ENCODE measurements at places on chromosomes 7 and 10.

DNA sequence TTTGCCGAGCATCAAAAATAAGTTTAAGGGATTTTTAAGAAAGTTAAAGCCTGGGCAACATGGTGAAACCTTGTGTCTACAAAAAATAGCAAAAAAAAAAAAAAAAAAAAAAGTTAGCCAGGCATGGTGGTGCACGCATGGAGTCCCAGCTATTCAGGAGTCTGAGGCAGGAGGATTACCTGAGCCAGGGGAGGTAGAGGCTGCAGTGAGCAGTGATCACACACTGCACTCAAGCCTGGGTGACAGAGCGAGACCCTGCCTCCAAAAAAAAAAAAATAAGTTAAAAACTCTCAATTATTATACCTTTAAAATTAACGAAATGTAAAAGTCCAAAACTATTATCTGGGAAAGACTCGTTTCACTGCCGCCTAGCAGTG lies 35.0 kb upstream of the DAGLB start:
- DNase-seq = no peak

- no peak for DNase-seq
Observed at GRCh38 chr10:16789261-16789660, 28.0 kb downstream of the RSU1 start.

DNA sequence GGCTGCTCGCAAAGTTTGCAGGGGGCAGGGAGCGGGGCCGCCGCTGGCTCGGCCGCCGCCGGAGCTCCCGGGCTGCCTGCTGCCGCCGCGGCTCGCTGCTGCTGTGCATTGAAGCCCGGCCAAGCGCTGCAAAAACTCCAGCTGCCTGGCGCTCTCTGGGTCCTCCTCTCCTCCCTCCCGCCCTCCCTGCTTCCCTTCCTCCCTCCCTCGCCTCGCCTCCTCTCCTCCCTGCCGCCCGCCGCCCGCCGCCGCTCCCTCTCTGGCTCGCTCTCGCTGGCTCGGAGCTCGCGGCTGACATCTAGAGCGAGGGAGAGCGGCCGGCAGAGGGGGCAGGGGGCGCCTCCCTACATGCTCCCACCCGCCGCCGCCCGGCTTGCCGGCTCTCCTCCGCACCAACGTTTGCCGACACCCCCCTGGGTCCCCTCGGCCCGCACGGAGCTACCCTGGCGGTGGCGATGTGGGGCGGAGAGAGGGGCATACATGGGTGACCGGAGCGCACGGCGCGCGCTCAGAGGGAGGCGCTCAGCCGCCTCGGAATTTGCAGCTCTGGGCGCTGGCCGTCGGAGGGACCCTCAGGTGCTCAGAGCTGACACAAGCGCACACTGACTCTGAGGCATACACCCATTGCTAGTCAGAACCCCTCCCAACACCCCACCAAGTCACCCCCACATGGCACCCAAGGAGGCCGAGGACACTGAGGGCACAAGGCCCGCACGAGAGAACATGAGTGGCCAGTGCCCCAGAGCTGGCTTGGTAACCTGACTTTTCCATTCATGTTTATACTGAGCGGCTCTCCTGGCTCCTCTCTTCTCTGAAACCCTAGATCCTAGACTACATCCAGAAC lies 1.2 kb upstream of the PLXNA4 start:
- DNase-seq = no peak

DNA sequence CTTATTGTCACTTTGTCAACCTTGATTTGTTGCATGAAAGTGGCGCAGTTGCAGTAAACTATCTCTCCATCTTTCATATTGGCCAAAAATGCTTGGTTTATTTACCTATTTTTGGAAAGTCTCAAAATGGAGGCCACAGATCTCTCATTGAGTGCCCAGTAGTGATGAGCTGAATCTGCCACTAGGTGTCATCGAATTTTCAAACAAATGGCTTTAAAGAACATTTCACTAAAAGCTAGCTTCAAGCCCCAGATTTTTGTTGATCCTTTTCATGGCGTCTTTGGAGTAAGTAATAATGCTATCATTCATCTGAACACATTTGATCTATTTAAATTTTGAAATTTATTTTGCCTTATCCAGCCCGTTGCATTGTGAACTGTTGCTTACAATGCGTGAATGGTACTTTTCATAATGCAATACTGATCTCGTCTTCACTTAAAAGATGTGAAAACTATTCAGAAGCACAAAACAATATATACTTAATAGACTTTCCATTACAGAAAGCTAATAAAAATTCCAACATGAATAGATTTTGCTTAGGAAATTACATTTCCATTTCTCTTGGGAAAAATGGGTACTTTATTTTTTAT lies 236.2 kb downstream of the DNAJB9 start:
- DNase-seq = no peak

DNA sequence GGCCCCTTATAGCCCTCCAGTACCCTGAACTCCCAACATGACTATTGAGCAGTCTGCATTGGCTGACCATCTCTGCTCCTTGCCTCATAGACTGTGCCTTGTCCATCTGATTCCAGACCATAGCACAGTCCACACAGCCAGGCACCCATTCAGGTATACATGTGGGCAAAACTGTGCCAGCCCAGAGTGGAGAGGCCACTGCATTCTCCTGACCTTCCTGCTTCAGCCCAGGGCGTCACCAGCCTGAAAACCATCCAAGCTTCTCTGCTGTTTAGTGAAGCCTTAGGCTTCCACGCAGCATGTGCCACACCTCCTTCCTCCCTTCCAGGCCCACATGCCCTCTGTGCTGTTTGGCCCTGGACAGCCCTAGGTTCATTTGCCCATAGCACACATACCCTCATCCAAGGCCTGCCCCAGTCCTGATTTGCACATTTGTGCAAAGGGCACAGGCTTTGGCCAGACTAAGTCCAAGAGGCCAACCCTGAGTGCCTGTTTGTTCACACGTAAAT lies 10.5 kb downstream of the DDX56 start:
- DNase-seq = no peak

GRCh38 chr7:142998966-142999365 lies 28.0 kb downstream of the OR9A2 start:
- DNase-seq = no peak

DNA sequence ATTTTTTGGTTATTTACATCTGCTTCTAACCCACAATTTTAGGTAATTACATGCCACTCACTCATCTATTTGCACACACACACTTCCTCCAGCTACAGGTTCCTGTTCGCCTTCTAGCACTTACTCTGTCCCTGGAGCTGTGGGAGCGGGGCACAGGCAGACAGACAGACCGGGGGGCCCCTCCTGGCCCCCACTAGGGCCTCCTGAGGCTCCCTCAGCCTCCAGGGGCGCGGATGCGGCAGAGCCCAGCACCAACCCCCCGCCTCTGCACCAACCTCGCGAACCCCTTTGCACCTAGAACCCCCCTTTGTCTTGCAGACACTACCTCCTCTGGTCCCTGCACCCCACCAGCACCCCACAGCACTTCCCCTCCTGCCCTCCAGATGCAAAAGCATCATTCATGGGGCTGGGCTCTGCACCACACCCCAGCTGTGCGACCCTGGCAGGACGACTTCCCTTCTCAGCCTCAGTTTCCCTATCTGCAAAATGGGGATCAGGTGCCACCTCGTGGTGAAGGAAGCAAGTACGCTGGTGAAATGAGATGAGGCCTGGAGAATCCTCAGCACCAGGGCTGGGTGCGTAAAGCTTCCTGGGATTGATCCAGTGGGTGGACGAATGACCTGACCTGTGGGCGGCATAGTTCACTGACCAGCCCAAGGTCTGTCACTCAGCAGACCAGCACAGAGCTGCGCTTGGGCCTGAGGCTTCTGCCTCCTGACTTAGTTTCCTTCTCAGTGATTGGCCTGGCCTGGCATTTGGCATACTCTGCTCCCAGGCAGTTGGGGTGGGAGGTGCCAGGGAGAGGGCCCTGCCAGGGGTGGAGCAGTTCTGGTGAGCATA lies 37.9 kb downstream of the ELFN1 start:
- peak; percentile 4 for DNase-seq

Measured in omental fat pad (tissue), 4 donors.